M059J (cell line): ENCODE measurements at places on chromosomes 1 and 21.

DNA sequence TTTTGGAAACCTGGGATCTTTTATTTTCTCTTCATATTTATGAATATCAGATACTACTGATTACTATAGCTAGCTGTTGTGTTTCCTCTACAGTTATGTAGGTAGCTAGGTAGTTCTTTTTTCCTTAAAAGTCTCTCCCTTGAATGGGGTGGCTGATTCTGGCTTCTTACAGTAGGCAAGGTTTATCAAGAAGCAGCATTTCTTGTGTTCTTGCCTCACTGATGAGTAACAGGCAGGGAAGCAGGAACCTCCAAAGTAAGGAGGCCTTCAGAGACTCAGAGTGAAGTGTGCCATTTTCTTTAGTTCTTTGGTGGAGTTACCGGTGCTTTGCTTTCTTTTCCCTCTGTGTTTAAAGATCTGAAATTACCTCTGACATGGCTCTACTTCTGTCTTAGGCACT, 56.0 kb downstream of the ZMYM4 start:
- DNase-seq: peak; percentile 5

- DNase-seq: no peak
Observed at GRCh38 chr1:160326418-160326817, 16.6 kb downstream of the COPA start.

DNA sequence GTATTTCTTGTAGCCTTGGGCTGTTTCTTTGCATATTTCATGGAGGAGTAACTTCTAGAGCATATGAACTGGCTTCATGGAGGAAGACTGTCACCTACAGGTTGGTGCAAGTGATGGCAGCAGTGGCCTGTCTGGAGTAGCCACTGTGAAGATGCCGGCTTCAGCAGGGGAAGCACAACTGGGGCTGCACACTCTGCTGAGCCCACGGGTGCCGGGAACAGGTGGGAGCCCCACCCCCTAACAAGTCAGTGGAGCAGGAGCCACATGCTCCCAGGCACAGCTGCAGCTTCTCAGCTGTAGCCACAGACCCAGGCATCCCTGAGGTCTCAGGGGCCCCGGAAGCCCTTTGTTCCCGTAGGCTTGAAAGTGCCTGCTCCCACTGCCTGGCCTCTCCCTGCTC, 43.2 kb upstream of the C1orf185 start:
- DNase-seq: no peak

DNA sequence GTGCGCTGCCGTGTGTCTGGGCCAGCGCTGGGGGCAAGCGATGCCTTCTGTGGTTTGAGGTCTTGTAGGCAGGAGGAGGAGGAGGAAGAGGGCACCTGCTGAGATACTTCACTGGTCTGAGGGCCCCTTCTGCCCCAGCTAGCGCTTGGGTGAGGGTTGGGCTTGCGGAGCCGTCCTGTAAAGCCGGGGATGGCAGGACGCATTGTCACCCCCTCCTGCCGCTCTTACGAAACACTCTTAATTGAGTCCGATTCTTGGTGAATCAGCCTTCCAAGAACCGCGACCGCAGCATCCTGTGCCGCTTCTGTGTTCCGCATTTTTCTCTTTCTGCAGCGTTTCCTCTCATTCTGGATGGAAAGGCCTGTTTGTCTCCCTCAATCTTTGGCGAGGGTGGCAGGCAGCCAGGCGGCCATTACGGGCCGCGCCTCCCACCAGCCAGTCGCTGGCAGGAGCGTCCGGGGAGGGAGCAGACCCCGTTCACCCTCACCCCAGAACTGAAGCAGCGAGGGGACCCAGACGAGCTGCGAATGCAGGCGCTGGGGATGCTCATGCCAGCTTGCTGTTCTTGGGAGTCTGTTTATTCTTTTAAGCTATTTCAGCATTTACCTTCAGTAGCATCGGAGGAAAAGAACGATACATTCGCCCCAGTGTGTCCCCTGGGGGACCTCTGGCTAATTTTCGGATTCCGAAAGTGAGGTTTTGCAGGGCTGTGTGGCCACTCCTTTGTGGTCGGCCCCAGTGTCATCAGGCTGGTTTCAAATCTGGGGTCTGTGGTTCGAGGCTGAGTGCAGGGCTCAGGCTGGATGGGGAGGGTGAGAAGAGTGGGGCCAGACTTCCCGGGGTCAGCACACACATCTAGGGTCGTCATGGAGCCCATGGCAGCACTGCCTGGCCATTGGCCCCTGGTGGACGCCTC, 62.7 kb downstream of the SKI start:
- peak; percentile 99 for DNase-seq

DNA sequence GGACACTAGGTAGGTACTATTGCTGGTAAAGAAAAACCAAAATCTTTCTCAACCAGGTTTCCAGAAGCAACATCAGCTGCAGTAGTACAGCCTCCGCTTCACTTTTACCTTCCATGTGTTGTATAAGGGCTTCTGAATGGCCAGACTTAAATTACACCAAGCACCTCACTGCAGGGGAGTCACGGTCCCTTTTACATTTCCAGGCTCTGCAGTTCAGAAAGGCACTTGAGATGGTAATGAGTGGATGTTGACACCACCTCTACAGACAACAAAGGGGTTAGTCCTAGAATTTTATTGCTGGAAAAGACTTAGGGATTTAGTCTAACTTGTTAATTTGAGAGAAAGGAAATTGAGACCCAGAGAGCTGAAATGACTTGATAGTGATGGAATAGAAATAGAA, 12.0 kb upstream of the DUSP12 start:
- no peak for DNase-seq

- DNase-seq: no peak
Observed at GRCh38 chr1:242401937-242402336, 122.6 kb downstream of the PLD5 start.

DNA sequence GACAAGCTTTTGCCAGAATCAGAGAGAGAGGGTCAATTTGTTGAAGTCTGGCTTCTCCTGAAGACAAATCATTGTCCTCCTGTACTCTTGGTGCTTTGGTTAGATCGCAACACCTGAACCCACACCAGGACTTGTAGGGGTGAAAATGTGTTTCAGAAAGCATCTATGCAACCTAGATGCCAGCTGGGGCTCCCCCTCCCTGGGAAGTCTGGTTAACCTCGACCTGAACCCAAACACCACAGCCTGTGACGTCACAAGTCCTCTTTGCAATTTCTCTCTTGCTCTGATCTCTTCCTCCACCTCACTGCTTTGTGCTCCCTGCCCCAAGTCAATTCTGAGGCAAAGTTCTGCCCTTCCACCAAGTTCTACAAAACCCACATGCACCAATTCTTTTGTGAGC, 42.8 kb upstream of the USP24 start:
- peak; percentile 52 for DNase-seq
